Hepatic stellate cell (primary cell): ENCODE measurements at places on chromosomes 1 and 21.

DNA sequence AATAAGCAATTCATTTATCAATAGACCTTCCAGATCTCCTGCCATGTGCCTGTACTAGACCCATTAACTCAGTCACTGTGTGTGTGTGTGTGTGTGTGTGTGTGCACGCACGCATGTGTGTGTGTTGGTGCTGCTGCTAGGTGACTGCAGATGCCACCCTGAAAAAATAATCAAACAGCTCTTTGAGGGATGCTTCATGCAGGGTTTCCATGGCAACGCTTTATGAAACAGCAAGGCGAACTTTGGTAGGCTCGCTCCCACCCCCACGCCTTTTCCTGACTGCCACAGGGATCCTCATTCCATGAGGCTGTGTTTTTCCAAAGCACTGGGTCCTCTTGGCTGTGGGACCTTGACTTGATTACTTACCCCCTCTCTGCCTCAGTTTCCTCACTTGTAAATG lies 94.0 kb downstream of the HMGB4 start:
- DNase-seq, result no peak

DNA sequence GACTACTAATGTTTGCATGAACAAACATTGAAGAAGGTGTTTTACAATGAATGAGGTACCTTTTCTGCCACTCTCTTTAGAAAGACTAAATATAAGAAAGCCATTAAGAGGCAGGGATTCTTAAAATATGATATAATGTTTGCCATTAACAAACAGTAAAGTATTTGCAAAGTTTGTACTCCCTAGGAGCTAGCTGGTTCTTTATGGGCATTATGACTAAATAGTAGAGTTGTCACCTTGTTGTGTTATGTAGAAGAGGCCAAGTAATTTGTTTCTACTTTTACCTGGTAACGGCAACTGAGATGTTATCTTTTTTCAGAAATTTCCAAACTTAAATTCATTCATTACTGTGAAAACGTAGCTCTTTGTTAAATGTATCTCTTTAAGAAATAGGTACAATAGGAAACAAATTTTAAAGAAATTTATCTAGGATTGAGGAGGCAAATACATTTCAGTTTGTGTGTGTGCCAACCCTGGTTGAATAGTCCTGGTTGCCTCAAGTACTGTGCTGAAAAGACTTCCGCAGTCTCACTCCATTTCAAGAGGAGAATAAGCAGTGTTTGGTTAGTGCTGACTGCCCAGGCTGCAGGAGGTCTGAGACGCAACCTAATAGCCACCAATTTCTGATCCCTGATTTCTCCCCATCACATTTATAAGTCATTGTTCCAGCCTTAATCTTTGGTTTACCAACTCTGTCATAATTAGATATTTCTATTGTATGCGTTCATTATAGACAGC lies 52.1 kb downstream of the WDR3 start:
- no peak for DNase-seq

DNA sequence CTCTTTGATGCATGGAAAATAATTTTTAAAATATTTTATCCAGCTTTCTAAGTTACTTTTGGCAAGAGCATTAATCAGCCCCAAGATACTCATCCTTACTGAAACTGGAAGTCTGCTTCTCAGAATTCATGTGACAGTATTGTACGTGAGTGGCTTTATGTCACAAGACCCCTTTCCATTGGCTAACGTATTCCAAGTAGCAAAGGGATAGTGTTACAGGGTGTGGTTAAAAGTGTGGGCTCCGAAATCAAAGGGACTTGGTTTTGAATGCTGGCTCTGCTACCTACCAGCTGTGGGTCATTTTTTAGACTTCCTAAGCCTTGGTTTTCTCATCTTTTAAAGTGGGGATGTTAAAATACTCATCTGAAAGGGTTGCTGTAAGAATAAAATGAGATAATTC lies 91.7 kb downstream of the RHOU start:
- DNase-seq, result no peak

DNA sequence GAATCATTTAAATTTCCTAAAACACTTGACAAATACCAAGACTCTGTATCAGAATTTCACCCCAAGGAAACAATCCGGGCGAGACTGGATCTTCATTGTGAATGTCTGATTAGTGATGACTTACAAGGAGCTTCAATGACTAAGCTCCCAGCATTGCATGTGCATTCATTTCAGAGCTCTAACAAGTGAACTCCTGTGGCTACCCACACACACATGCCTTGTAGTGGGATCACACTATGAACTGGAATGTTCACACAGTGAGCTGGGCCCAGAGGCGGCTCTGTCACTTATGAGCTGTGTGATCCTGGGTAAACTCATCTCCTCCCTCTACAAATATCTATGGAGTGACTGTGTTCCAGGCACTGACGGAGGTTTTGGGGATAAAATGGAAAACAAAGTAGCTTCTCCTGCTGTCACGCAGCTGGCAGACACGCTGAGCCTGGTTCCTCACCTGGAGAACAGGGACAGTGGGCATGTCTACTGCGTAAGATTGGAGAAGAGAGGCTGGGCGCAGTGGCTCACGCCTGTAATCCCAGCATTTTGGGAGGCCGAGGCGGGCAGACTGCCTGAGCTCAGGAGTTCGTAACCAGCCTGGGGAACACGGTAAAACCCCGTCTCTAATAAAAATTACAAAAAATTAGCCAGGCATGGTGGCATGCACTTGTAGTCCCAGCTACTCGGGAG lies 56.9 kb downstream of the CLSTN1 start:
- peak; percentile 95 for DNase-seq

DNA sequence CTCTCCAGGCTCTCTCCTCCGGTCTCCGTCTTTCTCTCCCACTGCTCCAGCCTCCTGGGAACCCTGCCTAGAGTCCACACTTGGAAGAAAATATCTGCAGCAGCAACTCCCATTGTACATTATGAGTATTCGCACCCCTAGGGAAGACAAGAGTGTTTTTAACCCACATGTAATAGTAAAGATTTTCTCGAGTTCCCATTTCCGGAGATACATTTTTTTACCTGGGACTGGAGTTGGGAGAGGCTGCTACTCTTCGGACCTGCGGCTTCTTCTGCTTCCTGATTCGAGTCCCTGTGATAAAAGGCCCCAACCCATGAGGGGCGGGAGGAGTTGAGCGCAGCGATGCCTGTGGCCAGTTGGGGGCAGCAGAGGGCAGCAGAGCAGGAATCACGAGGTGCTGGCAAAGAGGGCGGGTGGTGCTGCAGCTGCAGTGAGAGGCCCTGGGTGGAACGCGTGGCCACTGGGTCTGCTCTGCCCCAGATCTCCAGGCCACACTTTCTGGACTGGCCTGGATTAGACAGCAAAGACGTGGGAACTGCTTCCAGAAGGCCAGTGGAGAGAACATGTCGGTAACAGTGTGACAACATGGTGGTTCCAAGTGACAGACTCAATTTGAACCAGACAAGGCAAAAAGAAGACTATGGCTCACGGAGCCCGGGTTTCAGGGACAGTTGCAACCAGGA lies 221.0 kb upstream of the CSF3R start:
- peak; percentile 79 for DNase-seq

GRCh38 chr1:3016641-3017439 lies 4.4 kb upstream of the ACTRT2 start:
- DNase-seq, result no peak

GRCh38 chr1:242147096-242147976 lies 148.4 kb upstream of the MAP1LC3C start:
- DNase-seq, result no peak

GRCh38 chr1:222654849-222655248 lies 37.0 kb downstream of the MIA3 start:
- no peak for DNase-seq

GRCh38 chr1:151995774-151996173 lies 2.1 kb upstream of the S100A10 start:
- DNase-seq, result no peak

DNA sequence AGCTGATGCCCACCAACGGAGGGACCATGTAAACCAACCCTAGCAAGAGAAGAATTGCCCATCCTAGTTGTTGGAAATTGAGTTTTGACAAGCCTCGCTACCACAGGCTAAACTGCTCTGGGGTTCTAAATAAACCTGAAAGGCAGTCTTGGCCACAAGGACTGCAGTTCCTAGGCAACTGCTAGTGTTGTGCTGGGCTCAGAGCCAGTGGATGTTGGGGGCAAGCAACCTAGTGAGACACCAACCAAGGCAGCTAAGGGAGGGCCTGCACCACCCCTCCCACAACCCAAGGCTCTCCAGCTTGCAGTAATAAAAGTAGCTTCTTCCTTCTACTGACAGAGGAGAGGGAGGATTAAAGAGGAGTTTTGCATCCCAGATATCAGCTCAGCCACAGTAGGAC lies 102.4 kb upstream of the PKN2 start:
- no peak for DNase-seq

DNA sequence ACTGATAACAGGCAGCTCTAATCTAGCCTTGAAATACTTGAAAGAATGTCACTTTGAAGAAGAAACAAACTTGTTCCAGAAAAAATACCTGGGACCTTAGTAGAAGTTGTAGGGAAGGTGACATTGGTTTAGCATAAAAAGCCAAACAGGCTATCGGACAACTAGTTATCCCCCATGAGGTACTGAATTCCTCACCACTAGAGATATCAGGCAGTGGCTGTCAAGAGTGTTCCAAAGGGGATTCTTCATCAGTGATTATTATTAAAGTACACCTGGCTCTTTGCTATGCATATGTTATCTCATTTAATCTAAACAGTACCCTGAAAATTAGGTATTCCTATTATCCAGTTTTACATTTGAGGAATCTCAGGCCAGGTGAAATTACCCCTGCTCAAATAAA lies 13.1 kb upstream of the HMGN2 start:
- DNase-seq, result no peak

DNA sequence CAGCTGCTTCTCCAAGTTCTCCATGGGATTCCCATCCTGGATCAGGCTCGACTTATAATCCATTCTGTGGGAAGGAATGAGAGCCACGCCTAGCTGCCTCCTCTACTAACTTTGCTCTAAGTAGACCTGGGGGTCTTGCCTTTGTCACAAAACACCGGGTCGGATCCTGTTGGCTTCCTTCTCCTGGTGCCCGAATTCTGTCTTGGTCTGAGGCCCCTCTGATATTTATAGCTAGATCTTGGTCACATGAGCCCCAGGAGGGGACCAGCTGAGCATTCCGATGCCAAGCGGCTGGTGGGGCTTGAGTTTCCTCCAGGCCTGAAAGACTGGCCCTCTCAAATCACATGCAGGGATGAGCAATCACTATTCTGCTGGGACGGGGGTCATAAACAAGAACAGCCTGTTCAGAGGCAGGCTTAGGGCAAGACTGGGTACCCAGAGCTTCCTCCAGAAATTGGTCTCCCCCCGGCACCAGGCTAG lies at the start of gene TRIM63:
Gene TRIM63 (minus strand): TSS at position 199 of the 480 bp plus-strand sequence. CDS start 136 bp downstream, at position 63.
- DNase-seq, result no peak
